ENCODE measurements at places on chromosomes 12 and 14.

- no peak for DNase-seq
Observed at GRCh38 chr12:104410786-104411185, 46.0 kb upstream of the CHST11 start.

DNA sequence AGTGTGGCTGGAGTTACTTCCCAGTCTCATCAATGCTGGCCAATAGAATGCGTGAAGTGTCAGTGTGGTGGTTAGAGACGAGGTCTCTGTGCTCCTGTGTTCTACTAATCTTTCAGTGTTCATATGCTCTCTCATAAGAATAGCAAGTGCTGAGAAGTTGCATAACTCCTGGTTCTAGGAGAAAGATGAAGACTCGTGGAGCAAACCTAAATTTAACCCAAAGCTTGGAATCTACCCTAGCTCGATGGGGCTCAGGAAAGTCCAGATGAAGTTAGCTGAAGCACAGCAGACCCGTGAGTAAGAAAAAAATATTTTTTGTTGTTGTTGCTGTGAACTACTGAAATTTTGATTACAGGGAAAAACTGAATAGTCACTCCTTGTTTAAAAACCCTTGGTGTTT is 412.6 kb downstream of the APAF1 start:
- no peak for DNase-seq

GRCh38 chr12:19034937-19035336 is 94.6 kb upstream of the PLEKHA5 start:
- no peak for DNase-seq

DNA sequence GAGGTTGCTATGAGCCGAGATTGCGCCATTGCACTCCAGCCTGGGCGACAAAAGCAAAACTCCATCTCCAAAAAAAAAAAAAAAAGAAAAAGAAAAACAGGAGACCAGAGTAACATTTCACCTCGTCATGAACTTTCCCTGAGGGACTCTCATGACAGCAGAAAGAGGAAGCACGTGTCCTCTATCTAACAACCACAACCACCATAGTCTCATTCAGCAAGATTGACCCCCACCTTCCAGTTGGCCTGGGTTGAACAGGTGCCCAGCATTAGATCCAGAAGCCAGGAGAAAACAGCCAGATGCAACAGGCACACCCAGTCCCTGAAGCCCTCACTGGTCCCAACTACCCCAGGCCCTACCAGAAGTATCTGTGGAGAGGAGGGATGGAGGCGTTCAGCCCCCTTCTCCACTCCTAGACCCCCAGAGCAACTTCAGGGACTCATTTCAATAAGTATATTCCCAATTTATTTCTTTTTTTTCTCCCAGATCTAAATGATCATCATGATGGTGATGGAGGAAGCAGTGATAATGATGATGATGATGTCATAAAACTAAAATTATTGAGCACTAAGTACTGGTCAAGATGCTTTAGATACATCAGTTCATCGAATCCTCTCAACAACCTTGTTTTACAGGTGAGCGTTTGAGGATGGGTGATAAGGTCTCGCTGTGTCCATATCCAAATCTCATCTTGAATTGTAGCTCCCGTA is 235.0 kb downstream of the EFCAB11 start:
- DNase-seq, result no peak

DNA sequence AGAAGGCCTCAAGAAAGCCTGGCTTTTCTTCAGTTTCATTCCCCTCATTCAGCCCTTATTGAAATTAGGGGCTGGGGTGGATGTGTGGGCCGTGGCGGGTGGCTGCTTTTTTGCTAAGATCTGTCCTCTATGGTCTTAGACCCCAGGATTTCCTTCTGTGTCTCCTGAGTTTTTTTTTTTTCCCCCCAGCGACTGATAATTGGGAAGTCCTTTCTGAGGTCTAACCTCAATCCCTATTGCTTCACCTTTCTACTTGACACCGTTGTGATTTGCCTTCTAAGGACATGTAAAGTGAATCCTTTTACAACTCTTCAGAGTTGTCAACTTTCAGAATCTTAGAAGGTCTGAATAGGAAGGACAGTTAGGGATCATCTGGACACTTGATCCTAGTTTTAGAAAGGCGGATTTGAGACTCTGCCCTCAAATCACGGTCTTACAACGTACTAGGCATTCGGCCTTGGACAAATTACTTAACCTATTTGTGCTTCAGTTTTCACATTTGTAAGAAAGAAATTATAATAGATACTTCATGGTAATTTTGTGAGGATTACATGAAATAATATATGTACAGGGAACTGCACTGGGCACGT is 4.4 kb downstream of the GPR84 start:
- DNase-seq, result no peak

GRCh38 chr12:111971800-111972199 is 41.2 kb downstream of the TMEM116 start:
- no peak for DNase-seq

- DNase-seq, result peak; percentile 63
Observed at GRCh38 chr12:12983420-12984035, 16.5 kb downstream of the HEBP1 start.

DNA sequence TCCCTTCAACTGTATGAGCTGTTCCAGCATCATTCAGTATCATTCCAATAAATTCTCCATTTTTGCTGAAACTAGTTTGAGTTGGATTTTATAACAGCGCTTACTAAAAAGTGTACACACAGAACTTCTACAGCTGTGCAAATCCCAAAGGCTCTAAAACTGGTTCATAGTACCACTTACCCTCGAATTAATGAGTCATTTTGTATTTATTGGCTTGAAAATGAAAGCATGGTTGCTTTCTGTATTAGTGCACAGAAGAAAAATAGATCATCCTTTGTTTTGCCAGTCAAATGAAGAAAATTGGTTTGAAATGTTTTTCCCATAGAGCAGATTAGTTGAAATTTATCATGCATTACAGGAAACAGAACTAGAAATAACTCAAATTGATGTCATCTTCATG is 268.3 kb upstream of the CPNE8 start:
- DNase-seq, result no peak

- DNase-seq, result no peak
Observed at GRCh38 chr12:117724543-117724942, 244.2 kb downstream of the KSR2 start.

- DNase-seq, result no peak
Observed at GRCh38 chr14:83151571-83151970, 1617.9 kb upstream of the SEL1L start.

DNA sequence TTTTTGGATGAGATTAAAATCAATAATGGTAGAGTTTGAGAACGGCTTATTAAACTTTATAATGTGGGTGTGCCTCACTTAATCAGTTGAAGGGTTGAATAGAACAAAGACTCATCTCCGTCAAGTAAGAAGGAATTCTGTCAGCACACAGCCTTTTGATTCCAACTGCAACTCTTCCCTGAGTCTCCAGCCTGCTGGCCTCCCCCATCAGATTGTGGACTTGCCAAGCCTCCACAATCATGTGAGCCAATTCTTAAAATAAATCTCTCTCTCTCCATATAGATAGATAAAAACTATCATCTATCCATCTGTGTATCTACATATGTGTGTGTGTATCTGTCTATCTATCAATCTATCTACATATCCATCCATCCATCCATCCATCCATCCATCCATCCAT is 127.4 kb upstream of the BTG1 start:
- no peak for DNase-seq

DNA sequence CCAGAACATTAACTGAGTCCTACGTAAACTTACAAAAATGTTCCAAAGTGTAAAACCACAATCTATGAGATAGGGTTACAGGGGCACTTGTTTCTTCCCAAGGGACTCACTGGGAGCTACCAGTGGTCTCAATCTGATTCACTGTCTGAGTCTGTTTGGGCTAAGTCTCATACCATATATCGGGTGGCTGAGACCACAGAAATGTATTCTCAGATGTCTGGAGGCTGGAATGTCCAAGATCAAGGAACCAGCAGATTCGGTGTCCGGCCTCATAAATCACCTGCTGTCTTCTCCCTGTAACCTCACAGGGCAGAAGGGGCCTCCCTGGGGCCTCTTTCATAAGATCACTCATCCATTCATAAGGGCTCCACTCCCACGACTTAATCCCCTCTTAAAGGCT is 616.3 kb upstream of the TMEM132C start:
- DNase-seq, result no peak

DNA sequence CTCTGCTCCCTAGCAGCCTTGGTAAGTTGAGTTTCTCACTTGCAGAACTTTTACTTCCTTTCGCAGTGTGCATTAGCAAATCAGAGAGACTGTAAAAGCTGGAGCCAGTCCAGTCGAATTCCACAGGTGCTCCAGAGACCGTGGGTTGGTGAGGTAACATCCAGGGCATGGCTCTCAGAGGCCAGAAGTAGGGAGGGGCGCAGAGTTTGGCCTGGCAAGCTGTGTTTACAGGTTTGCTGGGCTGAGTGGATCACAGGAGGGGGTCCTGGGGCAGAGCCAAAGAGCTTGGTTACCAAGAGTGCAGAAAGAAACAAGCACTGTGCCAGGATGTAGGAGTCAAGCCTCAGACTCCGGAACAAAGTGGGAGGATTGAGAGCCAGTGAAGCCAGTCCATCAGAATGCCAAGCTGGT is 10.2 kb upstream of the BHLHE41 start:
- no peak for DNase-seq

GRCh38 chr12:78062786-78063185 is 232.1 kb downstream of the NAV3 start:
- peak; percentile 62 for DNase-seq

DNA sequence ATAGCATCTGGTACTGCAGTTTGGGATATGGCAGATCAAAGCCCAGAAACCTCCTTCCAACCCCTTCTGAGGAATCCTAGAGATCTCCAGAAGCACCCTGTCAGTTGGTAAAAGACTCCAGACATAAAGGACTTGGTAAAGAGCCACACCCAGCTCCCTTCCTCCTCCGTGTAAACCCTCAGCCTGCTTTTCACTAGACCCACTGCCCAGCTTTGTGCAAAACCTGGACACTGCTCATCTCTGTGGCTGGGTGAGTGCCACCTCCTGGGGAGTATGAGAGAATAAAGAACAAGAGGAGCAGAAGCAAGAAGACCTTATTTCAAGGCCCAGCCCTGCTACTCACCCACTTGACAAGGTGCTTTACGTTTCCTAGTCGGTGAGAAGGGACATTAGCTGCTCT is 33.0 kb downstream of the ANO2 start:
- DNase-seq, result no peak

DNA sequence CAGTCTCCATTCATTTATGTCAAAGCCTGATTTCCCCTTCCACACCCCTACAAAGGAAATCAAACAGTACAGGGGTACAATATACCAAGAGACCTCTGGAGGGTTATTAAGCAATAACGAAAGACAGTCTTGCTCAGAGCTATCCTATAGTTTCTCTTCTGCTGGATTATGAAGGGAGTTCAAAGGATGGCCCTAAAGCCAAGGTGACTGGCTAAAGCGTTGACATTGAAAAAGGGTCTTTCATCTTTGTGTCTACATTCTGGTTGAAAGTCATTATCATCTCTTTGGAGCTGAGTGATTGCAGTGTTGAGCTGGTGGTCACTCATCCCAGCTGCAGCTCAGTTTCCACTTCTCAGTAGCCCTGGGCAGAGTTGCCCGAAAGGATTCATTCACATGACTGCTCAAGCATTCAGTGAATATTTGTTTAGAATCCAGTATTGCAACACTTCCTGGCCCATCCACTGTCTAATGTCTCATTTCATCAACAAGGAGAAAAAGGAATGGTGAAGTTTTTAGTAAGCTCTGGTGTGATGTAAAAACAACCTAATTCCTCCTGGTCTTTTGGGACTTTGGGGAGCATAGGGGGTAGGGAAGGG is 19.2 kb upstream of the TBX5 start:
- DNase-seq, result peak; percentile 78

- no peak for DNase-seq
Observed at GRCh38 chr14:42628602-42629001, 1021.9 kb downstream of the LRFN5 start.

DNA sequence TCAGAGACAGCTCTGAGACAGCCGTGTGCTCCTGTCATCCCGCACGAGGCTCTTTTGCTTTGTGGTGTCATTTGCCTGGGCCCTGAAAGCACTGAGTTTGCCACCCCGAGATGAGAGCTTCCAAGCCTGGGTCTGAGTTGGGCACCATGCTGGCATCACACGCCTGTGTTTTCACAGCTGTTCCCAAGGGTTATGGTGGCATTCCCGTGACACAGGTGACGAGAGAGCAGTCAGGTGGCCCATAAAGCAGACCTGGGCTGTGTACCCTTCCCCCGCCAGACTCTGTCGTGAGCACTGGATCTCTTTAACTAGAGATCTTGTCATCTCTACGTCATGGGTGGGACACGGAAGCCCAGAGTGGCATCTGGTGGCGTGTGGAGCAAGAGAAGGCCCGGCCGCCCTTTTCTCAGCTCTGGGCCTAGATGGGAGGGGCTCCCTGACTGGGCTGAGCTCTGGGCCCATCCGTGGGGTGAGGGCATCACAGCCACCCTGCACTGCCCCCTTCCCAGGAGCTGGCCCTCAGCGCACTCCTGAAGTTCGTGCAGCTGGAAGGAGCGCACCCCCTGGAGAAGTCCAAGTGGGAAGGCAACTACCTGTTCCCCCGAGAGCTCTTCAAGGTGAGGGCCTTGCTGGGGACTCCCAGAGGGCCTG is 2.6 kb downstream of the NOC4L start:
- no peak for DNase-seq

- no peak for DNase-seq
Observed at GRCh38 chr12:124824195-124824594, 39.5 kb downstream of the SCARB1 start.

GRCh38 chr12:53738406-53739213 is 11.4 kb upstream of the CALCOCO1 start:
- no peak for DNase-seq

- peak; percentile 56 for DNase-seq
Observed at GRCh38 chr14:99619835-99620834, 16.1 kb upstream of the CCDC85C start.

DNA sequence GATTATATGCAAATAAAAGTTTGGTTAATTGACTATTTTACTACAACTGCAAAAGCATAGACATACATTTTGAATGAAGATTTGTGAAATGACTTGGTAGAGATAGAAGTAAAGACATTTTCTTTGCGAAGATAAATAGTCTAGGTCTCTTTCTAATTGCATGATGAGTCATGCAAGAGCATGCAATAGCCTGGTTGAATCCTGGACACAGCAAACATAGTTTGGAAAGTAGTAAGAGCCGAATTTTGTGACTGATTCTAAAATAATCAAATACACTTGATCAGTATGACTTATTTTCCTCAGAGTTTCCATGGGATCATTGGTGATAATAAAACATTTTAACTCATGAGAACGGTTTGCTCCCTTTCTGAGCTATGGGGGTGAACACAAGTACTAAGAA is 27.7 kb upstream of the CAND1 start:
- peak; percentile 13 for DNase-seq

DNA sequence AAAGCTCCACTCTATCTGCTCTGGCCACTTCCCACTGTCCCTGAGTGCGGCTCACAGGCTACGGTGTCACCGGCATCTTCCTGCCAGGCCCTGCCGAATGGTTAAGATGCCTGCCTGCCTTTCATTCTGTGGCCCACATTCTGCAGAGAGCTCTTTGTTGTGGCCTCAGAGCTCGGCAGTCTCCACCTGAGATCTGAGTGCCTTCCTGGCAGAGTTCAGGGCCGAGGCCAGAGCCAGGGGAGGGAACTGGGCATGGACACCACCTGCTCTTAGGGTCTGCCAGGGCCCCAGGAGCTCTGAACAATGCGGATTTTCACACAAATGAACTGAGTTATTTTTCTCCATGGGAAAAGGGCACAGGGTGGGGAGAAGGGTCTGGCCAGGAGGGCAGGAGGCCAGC is 127.2 kb downstream of the RBM19 start:
- no peak for DNase-seq

GRCh38 chr12:102394200-102394599 is 86.2 kb downstream of the IGF1 start:
- no peak for DNase-seq

GRCh38 chr12:22248121-22248520 is 86.4 kb downstream of the ST8SIA1 start:
- DNase-seq, result no peak

Data from EL (cell line).